NCI-H524 treated with DMSO at 0.1 percent for 48 hours (cell line): ENCODE measurements at places on chromosomes 12 and 14.

- no peak for DNase-seq
Observed at GRCh38 chr12:72072592-72073212, 134.1 kb downstream of the TPH2 start.

DNA sequence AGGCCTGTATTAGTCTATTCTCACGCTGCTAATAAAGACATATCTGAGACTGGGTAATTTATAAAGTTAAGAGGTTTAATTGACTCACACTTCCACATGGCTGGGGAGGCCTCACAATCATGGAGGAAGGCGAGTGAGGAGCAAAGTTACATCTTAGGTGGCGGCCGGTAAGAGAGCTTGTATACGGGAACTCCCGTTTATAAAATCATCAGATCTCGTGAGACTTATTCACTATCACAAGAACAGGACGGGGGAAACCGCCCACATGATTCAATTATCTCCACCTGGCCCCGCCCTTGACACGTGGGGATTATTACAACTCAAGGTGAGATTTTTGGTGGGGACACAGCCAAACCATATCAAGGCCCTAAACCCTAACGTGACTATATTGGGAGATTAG lies 110.1 kb downstream of the LLPH start:
- no peak for DNase-seq

GRCh38 chr12:62787023-62787422 lies 147.9 kb downstream of the PPM1H start:
- no peak for DNase-seq

GRCh38 chr12:110307372-110307771 lies 26.3 kb downstream of the ATP2A2 start:
- DNase-seq = no peak

- no peak for DNase-seq
Observed at GRCh38 chr14:101226603-101227425, 323.3 kb upstream of the RTL1 start.

- no peak for DNase-seq
Observed at GRCh38 chr14:96121660-96122395, 82.7 kb downstream of the C14orf132 start.

GRCh38 chr12:62435303-62436163 lies 31.1 kb upstream of the MON2 start:
- DNase-seq = peak; percentile 5

DNA sequence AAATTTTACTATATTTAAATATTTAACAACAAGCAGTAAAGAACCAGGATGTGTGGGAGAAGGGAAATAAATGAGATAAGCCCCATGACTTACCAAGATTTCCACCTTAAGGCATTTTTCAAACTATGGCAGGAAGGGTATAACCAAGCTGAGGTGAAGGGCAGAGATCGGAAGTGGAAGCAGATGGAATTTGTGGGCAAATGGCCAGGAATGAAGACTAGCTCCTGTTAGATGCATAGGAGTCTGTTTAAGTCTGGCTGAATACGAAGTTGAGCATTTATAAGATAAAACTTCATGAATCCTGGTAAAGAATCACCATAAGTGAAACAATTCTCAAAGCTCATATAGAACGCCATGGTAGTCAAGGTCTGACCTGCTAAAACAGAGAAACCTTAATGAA lies 163.5 kb downstream of the DIO2 start:
- DNase-seq = peak; percentile 71

GRCh38 chr12:80655751-80656150 lies 51.7 kb upstream of the MYF6 start:
- no peak for DNase-seq

DNA sequence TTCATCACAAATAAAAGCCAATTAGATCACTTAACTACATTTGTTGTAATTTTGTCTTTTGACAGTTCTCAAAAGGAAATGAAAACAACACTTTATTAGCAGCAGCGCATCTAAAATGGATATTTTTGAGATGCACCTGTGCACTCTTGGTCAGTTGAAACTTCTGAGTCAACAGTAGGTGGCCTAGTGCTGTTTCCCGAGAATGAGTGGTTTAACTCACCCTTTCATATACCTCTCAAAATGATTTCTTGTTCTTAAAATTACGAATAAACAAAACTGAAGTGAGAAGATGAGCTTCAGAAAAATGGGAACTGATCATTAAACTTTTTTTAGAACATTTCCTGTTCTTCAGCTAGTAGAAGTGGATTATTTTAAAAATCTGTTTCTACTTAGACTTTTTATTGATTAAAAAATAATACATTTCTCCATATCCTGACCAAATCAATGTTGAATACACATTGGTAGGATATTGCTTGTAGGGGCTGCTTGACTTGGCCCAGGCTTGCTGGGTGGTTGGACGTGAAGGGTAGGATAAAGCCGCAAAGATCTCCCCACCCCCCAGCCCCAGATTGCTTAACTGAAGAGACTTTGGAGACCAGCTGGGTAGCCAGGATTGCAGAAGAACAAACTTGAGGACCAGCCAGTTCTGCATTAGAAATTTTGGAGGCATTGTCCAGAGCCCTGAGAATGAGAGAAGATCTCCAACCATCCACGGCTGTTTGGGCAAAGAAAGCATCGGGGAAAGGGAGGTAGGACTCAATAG lies 22.3 kb upstream of the STK38L start:
- no peak for DNase-seq

DNA sequence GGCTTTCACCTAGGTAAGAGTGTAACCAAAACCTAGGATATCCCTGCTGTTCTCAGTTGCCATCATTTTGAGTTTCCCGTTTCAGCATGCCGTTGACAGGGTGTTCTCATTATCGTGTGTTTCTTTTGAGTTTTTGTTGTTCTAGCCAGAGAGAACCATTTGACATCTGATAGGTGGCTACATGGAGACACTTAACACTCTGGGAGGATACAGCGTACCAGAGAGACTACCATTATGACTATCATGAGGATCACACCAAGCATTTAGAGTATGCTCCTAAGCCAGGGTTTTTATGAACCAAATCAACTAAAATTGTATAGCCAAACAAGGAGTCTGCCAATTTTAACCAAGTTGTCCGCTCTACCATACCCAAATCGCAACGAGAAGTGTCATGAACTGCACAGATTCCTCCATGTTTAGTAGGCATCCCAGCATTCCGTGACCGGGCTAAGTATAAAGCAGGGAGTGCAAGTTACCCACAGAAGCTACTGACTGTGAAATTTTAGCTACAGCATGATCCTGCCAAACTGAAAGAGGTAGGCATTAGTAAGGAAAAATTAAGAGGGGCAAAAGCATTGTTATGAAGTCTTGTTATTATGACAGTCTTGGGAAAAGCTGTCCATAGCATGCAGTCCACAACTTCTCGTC lies 48.8 kb downstream of the MARK3 start:
- DNase-seq = no peak

- peak; percentile 86 for DNase-seq
Observed at GRCh38 chr14:74571901-74572725, 39.9 kb downstream of the LTBP2 start.

DNA sequence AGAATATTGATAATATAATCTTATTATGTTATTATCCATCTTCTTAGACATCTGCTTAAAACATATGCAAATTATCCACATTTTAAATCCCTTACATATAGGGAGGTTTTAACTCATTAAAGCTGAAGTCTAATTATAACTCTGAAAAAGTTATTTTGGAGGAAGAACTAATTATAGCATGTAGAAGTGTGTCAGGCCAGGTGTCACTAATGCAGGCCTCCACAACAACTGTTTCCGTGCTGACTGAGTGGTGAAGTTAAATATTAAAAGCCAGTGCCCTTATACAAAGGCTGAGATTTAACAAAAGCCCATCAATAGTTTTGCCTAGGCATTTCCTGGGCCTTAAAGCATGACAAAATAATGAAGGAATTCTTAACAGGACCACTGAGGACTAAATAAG lies 157.4 kb downstream of the LRRK2 start:
- DNase-seq = no peak

- no peak for DNase-seq
Observed at GRCh38 chr12:72282721-72283120, 10.6 kb downstream of the TRHDE start.
